ENCODE measurements at places on chromosomes 13 and 19. TPM values are rescaled to one million over a fixed set of nuclear protein-coding genes. Genes with fewer than 3 reads are reported as not detected.

Gene ZC3H4
- 30.0 TPM for total RNA-seq

Gene DNAAF3
- not detected for total RNA-seq

Gene ERICH6B
- total RNA-seq = not detected

Gene MCOLN1
- 13.3 TPM for total RNA-seq

Gene LRRC63
- total RNA-seq = 0.31 TPM

Gene CLEC4G
- total RNA-seq = not detected

Gene ZNF440
- total RNA-seq = 6.4 TPM

Gene ZNF441
- total RNA-seq = 2.3 TPM

Gene ITGBL1
- total RNA-seq = not detected

Gene TRAPPC6A
- 31.9 TPM for total RNA-seq

Gene OBI1
- 3.5 TPM for total RNA-seq

Gene URAD
- not detected for total RNA-seq

Gene RB1
- 12.5 TPM for total RNA-seq

Gene KCTD4
- total RNA-seq = not detected

Gene IL4I1
- total RNA-seq = 7.9 TPM

Gene SHISA7
- not detected for total RNA-seq

Gene AMER2
- not detected for total RNA-seq

Gene CGB8
- total RNA-seq = not detected

Gene FCAR
- not detected for total RNA-seq

Gene LILRB3
- total RNA-seq = not detected

Gene WASF3
- not detected for total RNA-seq

Gene CRB3
- 7.8 TPM for total RNA-seq

Gene SNRNP70
- 350 TPM for total RNA-seq

Gene FGF9
- total RNA-seq = 7.6 TPM

Gene CDC42EP5
- not detected for total RNA-seq

Gene ICAM4
- not detected for total RNA-seq

Gene NMRK2
- not detected for total RNA-seq

Gene GGACT
- 1.1 TPM for total RNA-seq

Gene DAPK3
- 20.7 TPM for total RNA-seq

Gene LYL1
- total RNA-seq = 0.81 TPM

Data from CD8-positive, alpha-beta T cell (primary cell).